ENCODE measurements at places on chromosomes 7 and 10. TPM values are rescaled to one million over a fixed set of nuclear protein-coding genes. Genes with fewer than 3 reads are reported as not detected.

Gene NME8
- total RNA-seq, result not detected

Gene PNLIPRP3
- not detected for total RNA-seq

Gene ELN
- 4.2 TPM for total RNA-seq

Gene PTCD1
- total RNA-seq, result 4.4 TPM

Gene GATA3
- total RNA-seq, result not detected

Gene UPK3BL2
- total RNA-seq, result 0.45 TPM

Gene OR2A7
- 0.84 TPM for total RNA-seq

Gene NUDT13
- total RNA-seq, result 2.1 TPM

Gene MYH16
- under 0.01 TPM for total RNA-seq

Gene CYP26C1
- not detected for total RNA-seq

Gene ZNF467
- total RNA-seq, result 1.5 TPM

Gene VIPR2
- not detected for total RNA-seq

Gene ACTL6B
- total RNA-seq, result not detected

Gene ADGRA1
- not detected for total RNA-seq

Gene TMEM130
- total RNA-seq, result 0.15 TPM

Gene SYNPO2L
- under 0.01 TPM for total RNA-seq

Gene CUBN
- total RNA-seq, result 0.89 TPM

Gene AOAH
- total RNA-seq, result not detected

Gene NKX2-3
- not detected for total RNA-seq

Gene ZNF117
- total RNA-seq, result 1.7 TPM

Gene NODAL
- total RNA-seq, result not detected

Gene C10orf62
- total RNA-seq, result not detected

Gene CFAP70
- total RNA-seq, result under 0.01 TPM

Gene CYP26A1
- total RNA-seq, result not detected

Gene C10orf53
- total RNA-seq, result not detected

Gene KBTBD2
- 18.0 TPM for total RNA-seq

Gene DNAJB9
- total RNA-seq, result 9.9 TPM

Gene GPR26
- not detected for total RNA-seq

Gene KDM7A
- 0.67 TPM for total RNA-seq

Gene EPO
- total RNA-seq, result not detected
